ENCODE measurements at places on chromosomes 6 and 20.

- DNase-seq = peak; percentile 12
Measured at GRCh38 chr6:106556368-106556960, 72.8 kb downstream of the RTN4IP1 start.

DNA sequence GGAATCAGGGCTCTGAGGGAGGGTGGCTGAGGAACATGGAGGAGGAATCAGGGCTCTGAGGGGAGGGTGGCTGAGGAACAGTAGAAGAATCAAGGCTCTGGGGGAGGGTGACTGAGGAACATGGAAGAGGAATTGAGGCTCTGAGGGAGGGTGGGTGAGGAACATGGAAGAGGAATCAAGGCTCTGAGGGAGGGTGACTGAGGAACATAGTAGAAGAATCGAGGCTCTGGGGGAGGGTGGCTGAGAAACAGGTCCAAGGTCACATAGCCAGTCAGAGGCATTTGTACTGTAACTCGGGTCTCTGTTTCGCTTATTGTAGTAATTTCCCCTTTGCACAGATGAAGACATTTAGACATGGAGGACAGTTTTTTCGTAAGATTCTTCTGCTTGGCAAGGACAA, 164.8 kb downstream of the SOBP start:
- no peak for DNase-seq

DNA sequence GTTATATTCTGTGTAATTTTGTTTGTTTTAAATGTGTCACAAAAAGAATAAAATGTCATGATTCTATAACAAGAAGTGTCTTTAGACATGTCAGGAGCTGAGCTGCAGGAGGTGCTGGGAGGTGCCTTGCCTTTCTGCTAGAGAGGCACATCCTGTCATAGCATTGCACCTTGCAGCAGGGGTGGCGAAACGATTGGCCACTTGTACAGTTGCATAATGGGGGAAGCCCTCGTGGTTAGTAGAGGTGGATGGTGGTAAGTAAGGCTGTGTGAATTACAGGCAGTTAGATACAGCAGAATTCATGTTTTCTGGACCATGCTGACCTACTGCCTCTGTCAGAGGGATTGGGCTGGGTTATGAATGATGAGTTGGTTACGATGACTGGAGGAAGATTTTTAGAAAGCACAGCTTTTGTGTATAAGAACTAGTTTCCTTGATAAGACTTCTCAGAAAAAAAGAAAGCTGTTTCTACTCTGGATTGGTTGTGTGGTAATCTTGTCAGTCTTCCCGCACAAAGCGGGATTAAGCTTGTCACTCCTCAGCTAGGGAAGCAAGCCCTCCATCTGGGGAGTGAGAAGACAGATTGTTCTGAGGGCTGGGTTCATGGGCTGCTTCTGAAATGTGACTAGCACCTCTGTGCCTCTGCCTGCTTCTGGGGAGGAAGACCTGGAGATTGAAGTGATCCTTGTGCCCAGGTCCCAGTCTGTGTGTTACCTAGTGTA, 74.9 kb downstream of the FOXO3 start:
- no peak for DNase-seq

- DNase-seq = no peak
Measured at GRCh38 chr20:62638679-62639406, 3.5 kb upstream of the SLCO4A1 start.

DNA sequence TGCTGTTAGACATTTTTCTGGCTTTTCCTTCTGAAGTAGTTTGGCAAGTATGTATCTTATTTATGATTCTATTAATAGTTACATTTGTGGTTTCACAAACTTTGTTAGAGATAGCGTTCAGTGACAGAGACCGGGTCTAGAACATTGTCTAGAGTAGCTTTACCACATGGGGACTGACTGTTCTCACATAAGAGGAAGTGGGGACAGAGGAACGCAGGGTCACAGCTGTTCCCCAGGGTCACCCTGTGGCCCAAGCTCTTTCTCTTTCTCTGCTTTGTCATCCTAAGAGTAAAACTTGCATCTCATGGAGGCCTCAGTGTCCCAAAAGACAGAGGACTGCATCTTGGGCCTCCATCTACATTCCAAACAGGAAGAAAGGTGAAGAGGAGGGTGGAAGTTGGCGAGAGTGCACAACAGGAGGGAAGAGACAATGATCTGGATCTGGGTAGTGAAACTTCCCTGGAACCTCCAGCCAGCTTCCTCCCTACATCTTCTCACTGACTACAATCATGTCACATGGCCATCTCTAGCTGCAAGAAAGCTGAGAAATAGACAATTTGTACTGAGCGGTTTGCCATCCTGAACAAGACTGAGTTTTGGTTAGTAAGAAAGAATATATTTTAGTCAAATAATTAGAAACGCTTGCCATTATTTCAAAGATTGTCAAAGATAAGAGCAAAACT, 645.8 kb upstream of the ARID1B start:
- no peak for DNase-seq

GRCh38 chr6:75353644-75354043, 69.1 kb upstream of the TMEM30A start:
- DNase-seq = no peak

GRCh38 chr6:98787435-98787834, 46.9 kb upstream of the POU3F2 start:
- peak; percentile 87 for DNase-seq

- DNase-seq = no peak
Measured at GRCh38 chr6:152184917-152185574, 377.6 kb downstream of the ESR1 start.

DNA sequence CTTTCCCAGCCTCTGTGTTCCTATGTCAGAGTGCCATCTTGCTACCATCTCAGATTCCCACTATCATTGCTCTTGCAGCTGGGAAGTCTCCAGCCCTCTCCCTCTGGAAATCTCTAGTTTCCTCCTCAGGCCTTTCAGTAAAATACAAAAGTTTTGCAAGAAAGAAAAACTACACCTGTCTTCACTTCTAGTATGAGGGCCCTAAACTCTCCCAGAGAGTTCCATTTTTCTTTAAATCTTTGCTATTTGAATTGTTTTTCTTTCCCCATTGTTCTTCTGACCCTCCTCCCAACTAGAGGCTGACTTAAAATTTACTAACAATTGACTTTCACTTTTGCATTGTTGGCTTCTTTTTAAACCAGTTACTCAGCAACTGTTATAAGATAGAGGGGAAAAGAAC, 62.8 kb downstream of the LY86 start:
- no peak for DNase-seq

- DNase-seq = peak; percentile 85
Measured at GRCh38 chr6:26520850-26521599, 17.1 kb upstream of the HMGN4 start.

- no peak for DNase-seq
Measured at GRCh38 chr6:112234601-112235000, 19.8 kb downstream of the LAMA4 start.

GRCh38 chr20:55174172-55174571, 698.8 kb downstream of the DOK5 start:
- no peak for DNase-seq

- peak; percentile 29 for DNase-seq
Measured at GRCh38 chr6:97669191-97670031, 386.4 kb upstream of the MMS22L start.

- DNase-seq = no peak
Measured at GRCh38 chr6:12291071-12291838, 1.1 kb downstream of the EDN1 start.

DNA sequence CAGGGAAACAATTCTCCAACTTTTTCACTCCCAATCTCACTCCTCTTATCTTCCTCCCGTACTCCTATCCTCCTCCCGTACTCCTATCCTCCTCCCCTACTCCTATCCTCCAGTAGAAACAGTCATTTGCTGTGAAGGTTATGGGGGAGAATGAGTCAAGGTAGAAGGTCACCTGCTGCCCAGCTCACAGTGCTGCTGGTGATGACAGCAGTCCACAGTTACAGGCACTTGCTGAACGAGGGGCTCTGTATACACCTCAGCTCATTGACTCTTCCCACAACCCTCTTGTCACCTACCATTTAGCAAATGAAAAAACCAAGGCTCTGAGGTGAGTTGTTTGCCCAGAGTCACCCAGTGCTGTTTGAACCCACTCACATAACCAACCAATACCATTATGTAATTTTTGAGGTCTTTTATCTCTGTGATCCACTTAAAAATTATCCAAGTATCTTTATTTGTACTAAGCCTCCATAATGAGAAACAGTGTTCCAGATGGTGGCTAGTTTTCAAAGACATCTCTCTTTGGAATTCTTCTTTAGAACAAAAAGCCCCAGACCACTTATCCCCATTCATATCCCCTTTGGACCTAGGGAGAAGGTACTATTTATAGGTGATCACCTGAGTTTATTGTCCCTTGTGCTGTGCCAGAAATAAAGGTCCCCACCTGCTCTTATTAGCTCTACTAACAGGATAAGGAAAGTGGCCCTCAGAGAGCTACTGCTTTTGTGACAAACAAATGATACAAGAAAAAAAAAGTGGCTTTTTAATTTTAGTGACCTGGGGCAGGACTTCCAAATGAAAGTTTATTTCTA, 53.2 kb downstream of the PTPN1 start:
- DNase-seq = no peak

DNA sequence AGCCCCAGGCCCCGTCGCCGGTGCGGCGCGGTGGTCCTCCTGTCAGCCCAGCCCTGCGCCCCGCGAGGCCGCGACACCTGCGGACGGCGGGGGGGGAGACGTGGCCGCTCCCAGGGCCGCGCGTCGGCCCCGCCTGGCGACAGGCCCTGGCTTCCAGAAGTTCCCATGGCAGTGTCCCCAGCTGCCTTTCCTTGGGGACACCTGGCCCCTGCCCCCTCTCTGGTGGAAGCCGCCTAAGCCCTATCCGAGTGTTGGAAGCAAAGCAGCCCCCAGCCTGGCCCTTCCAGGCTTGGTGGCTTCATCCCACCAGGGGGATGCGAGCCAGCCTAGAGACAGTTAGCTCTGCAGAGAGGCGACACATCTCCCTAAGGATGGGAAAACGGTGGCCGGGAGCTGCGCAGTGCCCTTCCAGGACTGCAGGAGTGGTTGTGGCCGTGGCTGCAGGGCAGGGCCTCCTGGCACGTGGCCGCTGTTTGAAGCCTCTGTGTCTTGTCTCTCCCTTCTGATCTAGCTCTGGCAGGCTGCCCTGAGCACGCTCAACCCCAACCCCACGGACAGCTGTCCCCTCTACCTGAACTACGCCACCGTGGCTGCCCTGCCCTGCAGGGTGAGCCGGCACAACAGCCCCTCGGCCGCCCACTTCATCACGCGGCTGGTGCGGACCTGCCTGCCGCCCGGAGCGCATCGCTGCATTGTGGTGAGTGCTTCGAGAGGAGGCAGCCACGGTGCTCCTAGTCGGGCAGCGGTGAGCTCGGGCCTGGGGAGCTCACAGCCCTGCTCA, 816 bp downstream of the NPEPL1 start:
- DNase-seq = no peak

- DNase-seq = peak; percentile 65
Measured at GRCh38 chr6:34791164-34791700, 651 bp upstream of the BLTP3A start.

DNA sequence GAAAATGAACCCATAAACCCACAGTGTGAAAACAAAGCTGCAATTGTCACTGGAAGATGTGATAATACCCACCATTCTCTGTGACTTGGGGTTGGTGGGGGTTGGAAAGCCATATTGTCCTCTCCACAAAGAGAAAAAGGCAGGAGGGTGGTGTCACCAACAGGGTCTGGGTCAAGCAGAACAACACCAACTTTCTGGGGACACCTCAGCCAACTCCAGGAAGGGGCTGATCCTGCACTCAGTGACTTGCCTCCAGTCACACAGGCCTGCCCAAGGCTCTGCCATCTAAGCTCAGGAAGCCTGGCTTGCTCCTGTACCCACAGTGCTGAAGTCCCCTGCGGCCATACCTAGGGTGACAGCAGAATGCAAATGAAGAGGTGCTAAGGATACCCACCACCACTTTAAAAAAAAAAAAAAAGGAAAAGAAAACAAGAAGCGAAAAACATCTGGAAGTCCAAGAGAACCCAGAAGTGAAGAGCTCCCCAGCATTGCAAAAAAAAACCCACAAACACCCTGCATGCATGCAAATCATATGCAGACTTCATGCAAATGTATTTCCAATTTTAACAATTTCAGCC, 110.6 kb downstream of the PREX1 start:
- no peak for DNase-seq

DNA sequence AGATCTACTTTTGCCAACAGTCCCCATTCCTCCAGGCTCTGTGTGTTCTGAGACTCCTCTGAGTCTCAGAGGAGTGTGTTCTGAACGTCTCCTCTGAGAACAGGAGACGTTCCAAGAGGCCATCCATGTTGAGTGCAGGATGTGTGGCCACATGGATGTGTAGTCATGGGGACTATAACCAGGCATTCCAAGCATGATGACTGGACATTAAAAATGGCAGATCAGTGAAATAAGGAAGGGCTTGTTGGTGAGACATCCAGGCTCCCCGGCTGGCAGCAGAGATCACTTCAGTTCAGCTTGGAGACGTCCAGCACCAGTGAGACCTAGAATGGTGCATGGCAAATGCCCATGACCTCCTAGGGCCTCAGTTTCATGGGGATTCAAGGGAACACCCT, 34.3 kb upstream of the POU5F1 start:
- DNase-seq = no peak

DNA sequence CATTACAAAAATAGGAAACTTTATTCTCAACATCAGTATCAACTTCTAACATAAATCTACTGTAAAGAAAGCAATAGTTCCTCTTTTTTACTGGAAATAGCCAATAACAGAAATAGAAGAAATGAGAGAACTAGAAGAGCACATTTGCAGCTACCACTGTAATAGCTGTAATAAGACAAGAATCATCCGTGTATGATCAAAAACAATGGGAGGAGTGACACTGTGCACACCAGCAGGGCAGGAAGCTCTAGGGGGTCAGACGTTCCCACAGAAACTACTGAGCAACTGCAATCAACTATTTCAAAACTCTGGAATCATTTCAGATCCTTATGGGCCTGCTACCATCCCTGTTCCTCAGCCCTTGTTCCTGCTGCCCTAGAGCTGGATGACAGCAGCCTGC, 43.7 kb downstream of the NINL start:
- no peak for DNase-seq

DNA sequence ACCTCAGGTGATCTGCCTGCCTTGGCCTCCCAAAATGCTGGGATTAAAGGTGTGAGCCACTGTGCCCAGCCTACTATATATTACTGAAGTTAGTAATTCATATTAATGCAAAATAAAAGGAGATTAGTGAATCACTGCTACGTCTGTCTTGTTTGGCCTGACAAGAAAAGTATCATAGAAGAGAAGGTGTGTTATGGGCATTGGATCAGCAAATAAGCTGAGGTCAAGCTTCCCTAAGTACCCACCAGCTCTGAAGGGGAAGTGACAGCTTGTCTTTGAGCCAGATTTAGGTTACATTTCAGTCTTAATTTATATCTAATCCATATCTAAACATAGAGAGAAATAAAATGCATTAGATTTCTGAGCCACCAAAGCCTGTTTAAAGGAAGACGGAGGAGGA, 7.1 kb downstream of the SGK1 start:
- DNase-seq = no peak

Data from NCI-H748 treated with DMSO at 0.1 percent for 48 hours (cell line).